ENCODE measurements at places on chromosomes 3 and 15. TPM values are rescaled to one million over a fixed set of nuclear protein-coding genes. Genes with fewer than 3 reads are reported as not detected.

Gene CSTA
- total RNA-seq = not detected

Gene MINAR1
- 0.30 TPM for total RNA-seq

Gene IGSF10
- total RNA-seq = 0.09 TPM

Gene TRIM69
- 21.5 TPM for total RNA-seq

Gene ITPKA
- not detected for total RNA-seq

Gene CFAP100
- total RNA-seq = not detected

Gene TMEM44
- total RNA-seq = 1.6 TPM

Gene LDHAL6B
- not detected for total RNA-seq

Gene MESP2
- total RNA-seq = not detected

Gene FOXL2NB
- total RNA-seq = not detected

Gene EXD1
- total RNA-seq = not detected

Gene ROPN1
- not detected for total RNA-seq
